ENCODE measurements at places on chromosomes 5 and 9. TPM values are rescaled to one million over a fixed set of nuclear protein-coding genes. Genes with fewer than 3 reads are reported as not detected.

ADRA1B gene
- 4.0 TPM for total RNA-seq

GRCh38 chr9:89417832-89418473, 80.0 kb downstream of the SEMA4D start:
- no peak for DNase-seq

DNA sequence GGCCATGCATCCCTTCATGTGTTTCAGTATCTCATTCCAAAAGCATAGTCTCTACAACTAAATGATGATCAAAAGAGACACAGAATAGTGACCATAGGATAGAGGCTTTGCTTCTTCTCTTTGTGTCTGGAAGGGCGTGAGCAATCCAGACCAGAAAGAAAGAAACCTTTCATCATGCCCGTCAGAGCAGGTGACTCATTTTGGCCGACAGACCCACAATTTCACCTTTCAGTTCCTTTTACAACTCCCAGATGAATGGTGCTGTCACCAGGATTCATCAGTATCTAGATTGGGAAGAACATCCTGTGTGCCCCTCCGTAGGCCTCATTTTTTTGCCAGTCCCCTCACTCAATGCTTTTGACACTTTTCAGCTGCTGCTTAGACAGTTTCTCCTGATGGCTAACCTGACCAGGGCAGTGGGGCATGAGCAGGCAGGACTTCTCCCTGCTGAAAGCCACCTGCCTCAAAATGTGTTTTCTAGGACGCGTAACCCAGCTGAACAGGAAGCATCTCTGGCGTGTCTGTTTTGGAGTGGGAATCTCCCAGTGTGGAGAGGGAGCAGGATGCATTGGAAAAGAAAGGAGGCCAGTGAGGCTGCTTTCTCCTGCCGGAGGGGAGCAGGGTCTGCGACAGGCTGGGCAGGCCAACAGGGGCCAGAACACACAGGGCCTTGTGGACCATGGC, 21.2 kb downstream of the ABLIM3 start:
- DNase-seq, result no peak

DNA sequence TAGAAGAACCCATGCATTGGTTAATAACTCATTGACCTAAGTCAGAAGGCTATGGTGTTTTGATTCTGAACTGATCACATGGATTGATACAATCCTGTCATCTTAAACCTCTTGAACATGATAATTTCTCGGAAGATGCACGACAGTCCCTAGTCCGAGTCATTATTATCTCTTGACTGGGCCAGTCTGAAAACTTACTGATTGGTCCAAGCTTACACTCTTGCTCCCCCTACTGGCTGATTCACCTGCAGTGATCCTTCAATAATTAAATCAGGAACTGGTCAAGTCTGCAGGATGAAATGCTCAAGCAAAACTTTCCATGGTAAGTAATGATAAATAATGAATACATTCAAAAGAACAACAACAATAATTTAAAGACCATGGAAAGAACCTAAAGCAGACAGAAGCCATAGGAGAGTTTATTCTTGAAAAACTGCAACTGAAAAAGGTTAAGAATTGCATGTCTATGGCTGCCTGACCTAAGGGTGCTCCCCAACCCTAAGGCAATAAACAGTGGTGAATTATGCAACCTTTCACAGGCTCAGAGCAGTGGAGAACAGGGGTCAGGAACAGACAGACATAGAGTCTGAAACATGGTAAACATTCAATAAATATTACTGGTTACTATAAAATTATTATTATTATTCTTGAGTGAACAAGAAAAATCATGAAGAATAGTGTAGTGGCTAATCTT, 79.3 kb downstream of the BRINP1 start:
- no peak for DNase-seq

- no peak for DNase-seq
Observed at GRCh38 chr9:18058564-18059442, 415.1 kb upstream of the ADAMTSL1 start.

DNA sequence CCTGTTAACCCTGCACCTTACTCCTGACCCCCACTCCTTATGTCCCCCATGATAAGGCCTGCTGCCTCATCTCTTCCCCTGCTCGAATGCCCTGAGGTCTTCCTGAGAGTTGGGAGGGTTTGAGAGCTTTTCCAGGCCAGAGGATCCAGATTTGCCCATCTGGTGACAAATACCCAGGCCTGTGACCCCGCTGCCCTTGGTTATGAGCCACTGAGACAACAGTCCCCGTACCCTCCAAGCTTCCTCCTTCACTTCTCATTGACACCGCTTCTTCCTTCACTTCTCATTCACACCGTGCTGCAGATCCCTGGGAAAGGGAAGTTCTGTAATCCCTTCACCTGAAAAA, 593 bp downstream of the GM2A start:
- DNase-seq, result no peak

- no peak for DNase-seq
Observed at GRCh38 chr9:5621327-5621726, 7.6 kb upstream of the RIC1 start.

Data from epithelial cell of proximal tubule (primary cell).